ENCODE measurements at places on chromosomes 3 and 15.

GRCh38 chr15:79064496-79064895, 26.1 kb downstream of the RASGRF1 start:
- DNase-seq: no peak

DNA sequence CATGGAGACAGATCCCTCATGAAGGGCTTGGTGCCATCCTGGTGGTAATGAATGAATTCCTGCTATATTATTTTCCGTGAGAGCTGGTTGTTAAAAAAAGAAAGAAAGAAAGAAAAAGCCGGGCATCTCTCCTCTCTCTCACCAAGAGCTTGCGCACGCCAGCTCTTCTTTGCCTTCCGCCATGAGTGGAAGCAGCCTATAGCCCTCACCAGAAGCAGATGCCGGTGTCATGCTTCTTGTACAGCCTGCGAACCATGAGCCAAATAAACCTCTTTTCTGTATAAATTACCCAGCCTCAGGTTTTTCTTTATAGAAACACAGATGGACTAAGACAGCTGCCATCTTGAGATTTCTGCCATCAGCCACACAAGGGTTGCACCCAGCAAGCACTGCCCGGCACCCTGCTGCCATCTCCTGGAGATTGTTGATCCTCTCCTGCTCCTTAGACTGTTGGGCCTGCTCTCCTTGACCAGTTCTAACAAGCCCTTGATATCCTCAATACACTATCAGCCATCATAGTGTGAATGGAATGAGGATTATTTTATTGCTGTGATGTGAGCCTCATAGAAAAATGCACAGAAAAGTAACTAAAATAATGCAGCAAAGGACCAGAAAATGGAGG, 3.5 kb upstream of the AHSG start:
- DNase-seq: no peak

- DNase-seq: no peak
These were observed 149.4 kb upstream of the ADAMTS9 start for GRCh38 chr3:64837126-64837738.

GRCh38 chr15:66190746-66191145, 62.8 kb downstream of the MEGF11 start:
- peak; percentile 22 for DNase-seq

DNA sequence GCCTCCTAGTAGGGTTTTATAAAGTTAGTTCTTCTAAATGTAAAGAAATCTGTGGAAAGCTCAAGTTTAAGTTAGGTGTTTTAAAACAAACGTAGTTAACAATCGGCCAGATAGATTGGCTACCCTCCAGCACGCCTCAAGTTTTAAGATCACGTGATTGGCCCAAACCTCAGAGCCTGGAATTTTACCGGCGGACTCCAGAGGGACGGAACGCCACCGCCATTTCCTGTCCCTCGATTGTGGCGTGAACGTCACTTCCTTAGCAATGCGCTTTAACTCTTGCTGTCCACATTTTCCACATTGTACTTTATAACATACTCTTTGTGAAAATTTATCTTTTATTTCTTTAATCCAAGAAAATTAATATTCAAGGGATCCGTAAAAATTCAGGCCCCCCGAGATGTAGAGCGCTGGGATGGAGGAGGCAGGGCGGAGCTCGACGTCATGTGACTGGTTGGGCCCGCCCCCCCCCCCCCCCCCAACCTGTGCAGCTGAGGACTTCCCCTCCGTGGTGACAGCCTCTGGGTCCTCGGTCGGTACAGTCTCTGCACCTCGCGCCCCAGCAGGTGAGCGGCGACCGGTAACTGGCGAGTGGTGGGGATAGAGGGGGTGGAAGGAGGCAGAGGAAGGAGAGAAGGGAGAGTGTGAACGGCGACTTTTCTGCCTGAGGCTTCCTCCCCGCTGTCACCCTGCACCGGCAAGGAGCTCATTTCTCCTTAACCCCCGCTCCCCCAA, at the start of gene ATP6V1A:
TSS of gene ATP6V1A (plus strand) at position 488 of the 735 bp plus-strand sequence. CDS start 31,719 bp downstream, outside the sequence.
- DNase-seq: peak; percentile 89

DNA sequence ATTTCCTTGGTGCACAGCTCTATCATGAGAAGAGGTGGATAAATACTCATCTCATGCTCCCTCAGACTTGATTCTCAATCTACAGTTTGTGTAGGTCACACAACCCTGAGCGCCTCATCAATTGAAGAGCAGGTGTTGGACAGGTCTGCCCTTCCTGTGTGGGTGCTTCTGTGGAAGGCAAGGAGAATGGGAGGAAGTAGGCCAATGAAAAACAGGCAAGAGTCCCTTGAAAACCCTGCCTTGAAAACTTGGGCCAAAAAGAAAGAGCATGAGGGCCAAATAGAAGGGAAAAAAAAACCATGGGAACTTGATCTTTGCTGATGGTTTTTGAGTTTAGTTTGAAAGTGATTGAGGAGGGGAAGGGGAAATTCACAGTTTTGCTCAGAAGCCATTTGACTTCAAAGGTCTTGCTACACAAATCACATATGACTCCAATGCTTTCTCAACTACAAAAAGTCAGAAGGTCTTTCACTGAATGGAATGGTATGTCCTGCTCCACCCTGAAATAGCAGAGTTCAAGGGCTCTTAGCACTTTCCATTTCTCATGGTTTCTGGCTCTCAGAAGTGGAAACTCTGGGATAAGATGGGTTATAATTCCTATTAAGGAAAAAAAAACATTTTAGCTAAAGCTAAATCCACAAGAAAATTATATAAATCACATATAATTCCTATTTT, 37.2 kb upstream of the TM4SF1 start:
- no peak for DNase-seq

GRCh38 chr15:29873947-29874411, 51.7 kb upstream of the TJP1 start:
- DNase-seq: no peak

- DNase-seq: no peak
These were observed 31.0 kb upstream of the KLHL6 start for GRCh38 chr3:183586477-183586876.

- DNase-seq: no peak
These were observed 31.0 kb upstream of the CAV3 start for GRCh38 chr3:8702560-8702959.

GRCh38 chr3:18853269-18853668, 295.0 kb upstream of the KCNH8 start:
- no peak for DNase-seq

DNA sequence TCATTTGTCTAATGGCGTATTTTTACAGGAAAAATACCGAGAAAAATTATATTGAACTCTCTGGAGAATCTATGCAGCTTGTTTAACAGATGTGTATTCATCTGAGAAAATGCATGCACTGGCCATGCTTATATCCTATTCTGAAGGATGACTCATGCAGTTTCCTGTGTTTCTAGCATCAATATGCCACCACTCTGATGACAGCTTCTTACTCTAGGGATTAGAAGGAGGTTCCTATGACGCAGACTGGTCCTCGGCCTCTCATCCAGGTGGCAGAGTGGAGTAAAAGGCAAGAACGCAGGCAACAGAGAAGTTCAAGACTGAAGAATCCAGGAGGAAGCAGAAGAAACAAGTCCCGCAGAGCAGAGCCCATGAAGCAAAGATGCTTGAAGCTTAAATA, 910.0 kb upstream of the ROBO1 start:
- DNase-seq: no peak

DNA sequence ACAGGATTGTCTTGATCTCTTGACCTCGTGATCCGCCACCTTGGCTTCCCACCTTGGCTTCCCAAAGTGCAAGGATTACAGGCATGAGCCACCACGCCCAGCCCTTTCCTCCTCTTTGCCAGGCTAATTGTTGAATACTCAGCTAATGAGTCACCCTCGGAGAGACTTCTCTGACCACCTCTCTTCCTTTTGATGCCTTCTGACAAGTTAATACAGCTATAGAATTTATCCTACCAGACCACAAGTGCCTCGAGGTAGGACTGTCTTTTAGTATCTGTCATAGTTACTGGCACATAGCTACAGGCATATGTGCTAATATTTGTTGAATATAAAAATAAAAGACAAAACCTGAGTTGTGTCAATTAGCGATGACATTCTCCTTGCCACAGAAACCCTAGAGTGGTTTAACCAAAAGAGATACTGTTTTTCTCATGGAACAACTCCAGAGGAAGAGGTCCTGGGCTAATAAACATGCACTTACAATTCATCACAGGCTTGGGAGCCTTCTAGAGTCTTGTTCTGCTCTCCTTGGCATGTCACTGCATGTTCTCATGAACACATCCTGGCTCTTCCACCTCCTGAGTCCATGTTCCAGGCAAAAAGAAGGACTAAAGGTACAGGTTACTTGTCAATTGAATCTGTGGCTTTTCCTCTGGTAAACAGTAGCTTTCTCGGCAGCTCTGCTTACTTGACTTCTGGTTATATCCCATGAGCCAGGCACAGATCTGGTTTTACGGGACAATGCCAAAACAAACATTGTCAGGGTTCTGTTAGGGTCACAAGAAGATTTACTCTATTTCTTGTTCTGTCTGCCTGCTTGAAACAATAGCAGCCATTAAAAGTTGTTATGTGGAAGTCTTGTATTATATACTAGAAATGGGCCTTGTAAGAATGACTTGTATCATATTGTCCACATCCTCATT, 332.3 kb downstream of the THSD4 start:
- DNase-seq: peak; percentile 98

GRCh38 chr15:90982135-90982534, 12.2 kb downstream of the PRC1 start:
- no peak for DNase-seq

DNA sequence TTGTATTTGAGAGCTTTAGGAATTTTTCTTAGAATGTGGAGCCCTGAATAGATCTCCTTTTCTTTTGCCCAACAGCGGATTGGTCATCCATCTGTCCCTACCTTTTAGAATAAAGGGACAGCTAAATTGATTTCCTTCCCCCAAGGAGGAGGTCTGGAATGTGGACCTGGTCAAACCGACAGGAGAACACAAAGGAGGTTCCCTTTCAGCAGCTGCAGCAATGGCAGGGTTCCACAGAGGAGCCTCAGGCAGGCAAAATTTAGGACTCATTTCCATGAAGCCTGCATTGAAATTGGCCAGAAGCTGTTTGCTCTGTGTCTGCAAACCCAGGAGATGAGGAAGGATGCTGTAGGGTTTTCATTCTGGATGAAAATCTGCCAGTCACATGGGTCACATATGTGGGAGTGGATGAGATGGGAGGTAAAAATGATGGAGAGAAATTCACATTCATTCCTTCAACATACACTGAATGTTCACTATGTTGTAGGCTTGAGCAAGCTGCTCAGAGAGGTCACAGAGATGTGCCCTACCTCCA, 77.3 kb downstream of the LRTM1 start:
- DNase-seq: no peak

- no peak for DNase-seq
These were observed 5.1 kb upstream of the SLC22A13 start for GRCh38 chr3:38260474-38260873.

GRCh38 chr3:11165476-11165875, 11.2 kb downstream of the HRH1 start:
- DNase-seq: no peak

- DNase-seq: no peak
These were observed 157.9 kb downstream of the BBX start for GRCh38 chr3:107680698-107681097.

GRCh38 chr15:84821501-84822021, 4.4 kb downstream of the ALPK3 start:
- DNase-seq: no peak

Measured in RWPE2 (cell line).